Glutamatergic neuron (in vitro differentiated cells): ENCODE measurements at places on chromosomes 13 and 19.

GRCh38 chr13:99938635-99939034 is 32.9 kb downstream of the ZIC5 start:
- no peak for DNase-seq

- DNase-seq = no peak
Observed at GRCh38 chr19:43682824-43683661, 13.1 kb upstream of the PLAUR start.

- no peak for DNase-seq
Observed at GRCh38 chr19:35816262-35816661, 3.6 kb upstream of the PRODH2 start.

DNA sequence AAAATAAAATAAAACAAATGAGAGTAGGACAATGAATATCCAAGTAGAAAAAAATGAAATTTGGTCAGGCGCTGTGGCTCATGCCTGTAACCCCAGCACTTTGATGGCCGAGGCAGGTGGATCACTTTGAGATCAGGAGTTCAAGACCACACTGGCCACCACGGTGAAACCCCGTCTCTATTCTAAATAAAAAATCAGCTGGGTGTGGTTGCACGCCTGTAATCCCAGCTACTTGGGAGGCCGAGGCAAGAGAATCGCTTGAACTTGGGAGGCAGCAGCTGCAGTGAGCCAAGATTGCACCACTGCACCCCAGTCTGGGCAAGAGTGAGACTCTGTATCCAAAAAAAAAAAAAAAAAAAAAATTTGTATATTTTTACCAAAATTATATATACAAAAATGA is 18.2 kb upstream of the ZMYM5 start:
- no peak for DNase-seq

DNA sequence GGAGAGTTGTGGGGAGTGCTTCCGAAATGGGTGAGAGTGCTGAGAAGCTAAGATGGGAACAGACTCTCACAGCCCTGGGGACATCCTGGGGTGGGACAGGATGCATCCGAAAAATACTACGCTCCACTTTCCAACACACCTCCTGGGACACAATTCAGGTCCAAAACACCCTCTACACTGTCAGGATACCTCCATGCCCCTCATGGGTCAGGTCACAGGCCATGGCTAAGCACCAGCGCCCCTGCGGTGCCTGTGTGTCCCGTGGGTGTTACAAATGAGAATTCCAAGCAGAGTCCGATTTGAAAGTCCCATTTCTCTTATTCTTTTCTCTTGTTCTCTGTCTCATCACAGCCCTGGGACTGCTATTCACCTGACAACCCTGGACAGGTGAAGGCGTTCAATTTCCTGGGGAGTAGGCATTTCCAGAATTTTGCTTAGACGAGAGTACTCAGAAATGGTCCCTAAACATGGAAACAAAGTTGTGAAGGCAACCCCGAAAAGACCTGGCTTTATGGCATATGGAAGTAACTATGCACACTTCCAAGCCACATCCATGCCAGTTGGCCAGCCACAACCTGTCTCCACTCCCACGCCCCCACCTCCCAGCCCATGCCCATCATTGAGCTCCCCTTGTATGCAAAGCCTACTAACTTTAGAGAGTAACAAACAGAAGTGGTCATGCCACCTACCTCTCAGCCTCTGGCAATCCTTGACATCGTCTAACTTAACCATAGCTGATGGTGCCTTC is 87.9 kb upstream of the ZNF507 start:
- no peak for DNase-seq

- no peak for DNase-seq
Observed at GRCh38 chr19:14148751-14149410, 12.5 kb upstream of the ASF1B start.

DNA sequence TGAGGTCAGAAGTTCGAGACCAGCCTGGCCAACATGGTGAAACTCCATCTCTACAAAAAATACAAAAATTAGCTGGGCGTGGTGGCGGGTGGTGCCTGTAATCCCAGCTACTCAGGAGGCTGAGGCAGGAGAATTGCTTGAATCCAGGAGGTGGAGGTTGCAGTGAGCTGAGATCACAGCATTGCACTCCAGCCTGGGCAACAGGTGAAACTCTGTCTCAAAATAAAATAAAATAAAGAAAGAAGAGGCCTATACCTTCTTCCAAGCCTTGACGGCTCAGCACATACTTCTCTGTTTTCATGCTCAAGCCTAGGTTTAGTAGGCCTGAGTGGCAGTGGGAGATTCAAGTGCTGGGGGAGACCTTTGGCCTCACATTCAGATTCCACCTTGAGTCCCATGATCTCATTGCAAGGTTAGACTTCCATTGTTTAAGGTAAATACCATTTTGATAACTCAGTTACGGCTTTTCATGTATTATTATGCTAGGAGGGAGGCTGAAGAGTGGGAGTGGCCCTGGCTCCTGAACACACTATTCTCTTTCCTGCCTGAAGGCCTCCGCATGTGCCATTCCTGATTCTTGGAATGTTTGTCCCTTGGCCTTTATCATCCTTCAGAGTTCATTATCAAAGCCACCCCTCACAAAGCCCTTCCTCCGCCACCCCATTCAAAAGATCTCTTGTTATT is 1.6 kb upstream of the SPINT2 start:
- no peak for DNase-seq

- peak; percentile 90 for DNase-seq
Observed at GRCh38 chr19:34041925-34042521, 130.3 kb upstream of the LSM14A start.

DNA sequence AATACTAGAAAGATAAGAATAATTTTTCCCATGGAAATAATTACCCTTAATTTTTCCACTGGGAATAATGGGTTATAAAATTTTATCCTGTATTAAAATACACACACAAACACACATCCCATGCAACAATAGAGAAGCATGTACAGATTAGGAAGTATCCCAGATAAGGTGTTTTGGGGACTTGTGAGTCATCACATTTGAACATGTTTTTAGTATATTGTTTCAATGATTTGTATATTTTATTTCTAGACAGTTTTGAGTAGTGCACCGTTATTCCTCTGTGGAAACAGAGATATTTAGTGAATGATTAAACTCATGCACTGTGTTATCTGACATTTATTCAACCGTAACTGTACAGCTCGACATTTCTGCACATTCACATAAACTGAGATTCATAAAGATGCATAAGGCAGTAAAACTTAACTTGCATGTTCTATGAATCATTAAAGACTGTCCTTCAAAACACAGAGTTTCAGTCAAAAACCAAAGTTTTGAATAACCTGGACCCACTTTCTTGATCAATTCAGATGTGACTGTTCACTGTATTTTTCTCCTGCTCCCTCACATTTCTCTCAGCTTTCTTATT is 30.1 kb downstream of the KLF12 start:
- no peak for DNase-seq

GRCh38 chr19:35731779-35732405 is 10.4 kb downstream of the IGFLR1 start:
- DNase-seq = no peak

- no peak for DNase-seq
Observed at GRCh38 chr19:42455086-42455485, 12.3 kb upstream of the CXCL17 start.

DNA sequence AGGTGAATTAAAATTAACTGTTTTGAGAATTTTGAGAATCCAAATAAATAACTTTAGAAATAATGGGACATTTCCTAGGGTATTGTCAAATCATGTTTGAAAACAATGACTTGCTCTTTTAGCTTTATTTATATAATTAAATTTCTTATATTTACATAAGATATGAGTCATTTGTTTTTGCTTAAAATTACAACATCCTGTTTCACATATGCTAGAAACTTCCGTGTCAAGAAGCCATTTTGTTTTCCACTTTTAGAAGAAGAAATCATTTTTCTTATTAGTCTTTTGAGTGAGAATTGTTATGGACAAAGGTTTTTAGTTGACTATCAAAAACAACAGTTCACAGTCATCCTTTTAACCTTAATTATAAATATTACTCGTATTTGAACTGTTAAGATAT is 48.2 kb downstream of the DPY19L3 start:
- no peak for DNase-seq

GRCh38 chr19:3112375-3113099 is 18.4 kb downstream of the GNA11 start:
- no peak for DNase-seq

GRCh38 chr13:59280297-59280696 is 883.4 kb downstream of the DIAPH3 start:
- DNase-seq = no peak

- peak; percentile 89 for DNase-seq
Observed at GRCh38 chr19:47013041-47013517, 6.6 kb upstream of the NPAS1 start.

DNA sequence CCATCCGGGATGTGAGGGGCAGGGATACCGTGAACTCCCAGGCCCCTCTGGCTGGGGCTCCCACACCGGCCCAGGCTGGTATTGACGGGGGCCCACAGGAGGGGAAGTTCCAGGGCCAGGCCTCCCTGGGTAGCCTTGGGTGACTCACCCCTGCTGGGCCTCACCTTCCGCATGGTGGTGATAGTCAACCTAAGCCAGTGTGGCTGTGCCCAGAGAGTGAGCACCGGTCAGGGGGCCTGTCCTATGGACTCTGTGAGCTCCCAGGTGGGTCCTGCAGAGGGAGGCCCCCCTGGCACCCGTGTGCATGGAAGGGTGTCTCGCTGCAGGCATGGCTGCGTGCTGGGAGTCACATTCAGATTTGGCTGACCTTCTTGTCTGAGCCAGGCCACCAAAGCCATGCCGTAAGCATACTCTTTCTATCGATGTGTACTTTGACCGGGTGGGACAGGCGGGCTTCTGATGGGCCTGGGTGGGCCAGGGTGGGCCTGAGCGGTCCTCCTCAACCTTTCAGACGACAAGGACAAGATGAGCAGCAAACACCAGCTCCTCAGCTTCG is 27.6 kb downstream of the DHX34 start:
- no peak for DNase-seq
